ENCODE measurements at places on chromosomes 3 and 15.

- no peak for DNase-seq
Measured at GRCh38 chr15:27983496-27983895, 115.6 kb downstream of the OCA2 start.

GRCh38 chr3:23574822-23575315 lies 230.9 kb upstream of the UBE2E1 start:
- DNase-seq = no peak

DNA sequence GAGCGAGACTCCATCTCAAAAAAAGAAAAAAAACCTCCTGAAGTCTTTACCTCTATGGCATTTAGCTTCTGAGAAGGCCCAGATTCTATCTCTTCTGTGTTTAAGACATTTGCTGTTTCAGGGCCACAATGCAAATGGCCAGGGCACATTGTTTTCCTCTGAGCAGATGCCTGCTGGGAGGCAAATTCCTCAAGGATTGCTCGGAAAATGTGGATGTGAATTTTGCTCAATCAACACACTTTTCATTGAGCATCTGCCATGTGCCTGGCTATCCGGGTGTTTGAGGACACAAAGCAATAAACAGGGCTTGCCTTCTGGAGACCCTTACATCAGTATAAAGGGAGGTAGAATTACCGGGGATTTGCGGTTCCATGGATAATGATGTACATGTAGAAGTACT lies 20.0 kb downstream of the TRIM71 start:
- no peak for DNase-seq

GRCh38 chr15:34116620-34117019 lies 14.7 kb downstream of the PGBD4 start:
- DNase-seq = no peak

All from stimulated activated CD4-positive, alpha-beta T cell treated with anti-CD3 and anti-CD28 coated beads, Interleukin-1b, Interleukin-23, amount 100 ng/mL, for 1 hour (primary cell).